Activated naive CD4-positive, alpha-beta T cell treated with anti-CD3 and anti-CD28 coated beads for 36 hours (primary cell): ENCODE measurements at places on chromosomes 2 and 18. TPM values are rescaled to one million over a fixed set of nuclear protein-coding genes. Genes with fewer than 3 reads are reported as not detected.

- DNase-seq: no peak
Observed at GRCh38 chr2:75870651-75871137, 160.0 kb upstream of the GCFC2 start.

DNA sequence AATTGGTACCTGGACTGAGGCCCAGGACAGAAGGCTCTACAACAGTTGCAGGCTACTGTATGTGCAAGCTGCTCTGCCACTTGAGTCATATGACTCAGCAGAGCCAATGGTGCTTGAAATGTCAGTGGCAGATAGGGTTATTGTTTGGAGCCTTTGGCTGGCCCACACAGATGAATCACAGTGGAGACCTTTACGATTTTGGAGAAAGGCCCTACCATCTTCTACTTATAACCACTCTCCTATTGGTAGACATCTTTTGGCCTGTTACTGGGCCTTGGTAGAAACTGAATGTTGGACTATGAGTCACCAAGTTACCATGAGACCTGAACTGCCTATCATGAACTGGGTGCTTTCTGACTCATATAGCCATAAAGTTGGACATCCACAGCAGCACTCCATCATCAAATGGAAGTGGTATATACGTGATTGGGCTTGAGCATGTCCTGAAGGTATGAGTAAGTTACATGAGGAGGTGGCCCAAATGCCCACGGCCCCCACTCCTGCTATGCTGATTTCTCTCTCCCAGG is 88.9 kb upstream of the NRXN1 start:
- DNase-seq: no peak

GRCh38 chr2:191421950-191422349 is 176.7 kb downstream of the MYO1B start:
- DNase-seq: no peak

GRCh38 chr18:23986600-23987359 is 27.8 kb upstream of the TTC39C start:
- peak; percentile 25 for DNase-seq

DNA sequence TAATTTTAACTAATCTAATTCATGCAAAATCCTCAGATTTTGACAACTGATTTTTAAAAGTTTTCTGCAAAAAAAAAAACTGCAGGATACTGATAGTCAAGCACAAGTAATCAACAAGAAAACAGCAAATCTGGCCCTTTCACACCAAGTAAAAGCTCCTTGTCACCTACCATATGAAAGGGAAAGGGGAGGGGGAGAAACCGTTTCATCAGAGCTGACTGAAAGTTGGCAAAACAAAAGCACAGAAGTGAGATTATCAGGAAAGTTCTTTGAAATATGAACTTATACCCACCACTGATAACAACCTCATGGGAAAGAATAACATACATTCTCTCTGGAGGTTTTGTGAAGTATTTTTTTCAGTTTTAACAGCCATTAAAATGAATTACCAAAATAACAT is 38.7 kb downstream of the ZNF521 start:
- no peak for DNase-seq

DNA sequence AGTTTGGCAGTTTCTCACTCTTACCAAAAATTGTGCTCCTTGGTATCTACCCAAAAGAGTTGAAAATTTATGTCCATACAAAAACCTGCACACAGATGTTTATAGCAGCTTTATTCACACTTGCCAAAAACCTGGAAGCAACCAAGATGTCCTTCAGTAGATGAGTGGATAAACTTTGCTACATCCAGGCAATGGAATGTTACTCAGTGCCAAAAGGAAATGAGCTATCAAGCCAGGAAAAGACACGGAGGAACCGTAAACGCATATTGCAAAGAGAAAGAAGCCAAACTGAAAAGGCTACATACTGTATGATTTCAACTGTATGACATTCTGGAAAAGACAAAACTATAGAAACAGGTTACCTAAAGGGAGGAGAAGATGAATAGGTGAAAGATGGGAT is 36.1 kb downstream of the TMEM163 start:
- DNase-seq: no peak

DNA sequence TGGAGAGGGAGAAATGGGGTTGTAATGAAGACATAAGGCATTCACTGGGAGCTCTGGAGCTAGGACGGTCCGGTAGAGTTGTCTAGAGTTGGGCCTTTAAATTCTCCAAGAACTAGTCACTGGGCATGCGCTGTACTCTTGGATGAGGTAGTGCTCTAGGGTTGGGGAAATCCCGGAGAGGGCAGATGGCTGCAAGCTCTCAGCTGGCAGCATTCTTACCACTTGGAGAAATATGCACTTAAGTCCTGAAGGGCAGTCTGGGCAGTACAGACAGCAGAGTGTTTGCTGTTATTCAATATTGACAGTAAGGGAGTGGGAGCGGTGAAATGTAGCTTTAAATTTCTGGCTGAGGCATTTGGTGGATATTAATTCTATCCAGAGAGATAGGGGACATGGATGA is 214.6 kb downstream of the RDH14 start:
- DNase-seq: no peak

DNA sequence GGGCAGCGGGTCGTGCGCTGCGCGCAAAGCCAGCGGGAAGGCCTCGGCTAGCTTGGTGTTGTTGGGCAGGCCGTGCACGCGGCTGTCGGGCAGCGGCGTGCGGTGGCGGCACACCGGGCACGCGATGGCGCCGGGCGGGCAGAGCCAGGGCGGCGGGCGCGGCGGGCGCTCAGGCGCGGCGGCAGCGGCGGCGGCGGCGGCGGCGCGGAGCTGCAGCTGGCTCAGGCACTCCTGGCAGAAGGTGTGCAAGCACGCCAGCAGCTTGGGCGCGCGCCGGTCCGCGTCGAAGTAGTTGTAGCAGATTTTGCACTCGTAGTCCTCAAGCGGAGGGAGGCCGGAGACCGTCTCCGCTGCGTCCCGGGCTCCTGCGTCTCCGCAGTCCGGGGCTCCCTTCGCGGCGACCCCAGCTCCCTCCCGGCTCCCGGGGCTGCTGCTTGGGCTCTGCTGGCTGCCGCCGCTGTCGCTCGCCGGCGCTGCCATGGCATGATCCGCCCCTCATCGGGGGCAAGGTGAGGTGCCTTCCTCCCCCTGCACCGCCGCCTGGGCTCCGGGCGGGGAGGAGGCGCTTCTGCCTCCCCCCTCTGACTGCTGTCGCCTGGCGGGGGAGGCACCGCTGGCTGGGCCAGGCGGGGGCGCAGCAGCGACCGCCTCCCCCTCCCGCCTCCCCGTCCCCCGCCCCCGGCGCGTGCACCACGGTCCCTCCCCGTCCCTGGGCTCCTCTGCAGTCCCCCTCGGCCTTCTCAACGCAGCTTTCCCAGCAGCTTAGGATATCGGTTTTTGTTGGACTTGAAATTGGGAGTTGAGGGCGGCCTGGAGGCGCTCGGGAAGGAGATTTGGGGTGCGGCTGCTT is 21.0 kb upstream of the PAX3 start:
- no peak for DNase-seq

- DNase-seq: no peak
Observed at GRCh38 chr2:100262046-100262445, 60.3 kb downstream of the LONRF2 start.

GRCh38 chr2:223122781-223123180 is 70.8 kb downstream of the KCNE4 start:
- no peak for DNase-seq

DNA sequence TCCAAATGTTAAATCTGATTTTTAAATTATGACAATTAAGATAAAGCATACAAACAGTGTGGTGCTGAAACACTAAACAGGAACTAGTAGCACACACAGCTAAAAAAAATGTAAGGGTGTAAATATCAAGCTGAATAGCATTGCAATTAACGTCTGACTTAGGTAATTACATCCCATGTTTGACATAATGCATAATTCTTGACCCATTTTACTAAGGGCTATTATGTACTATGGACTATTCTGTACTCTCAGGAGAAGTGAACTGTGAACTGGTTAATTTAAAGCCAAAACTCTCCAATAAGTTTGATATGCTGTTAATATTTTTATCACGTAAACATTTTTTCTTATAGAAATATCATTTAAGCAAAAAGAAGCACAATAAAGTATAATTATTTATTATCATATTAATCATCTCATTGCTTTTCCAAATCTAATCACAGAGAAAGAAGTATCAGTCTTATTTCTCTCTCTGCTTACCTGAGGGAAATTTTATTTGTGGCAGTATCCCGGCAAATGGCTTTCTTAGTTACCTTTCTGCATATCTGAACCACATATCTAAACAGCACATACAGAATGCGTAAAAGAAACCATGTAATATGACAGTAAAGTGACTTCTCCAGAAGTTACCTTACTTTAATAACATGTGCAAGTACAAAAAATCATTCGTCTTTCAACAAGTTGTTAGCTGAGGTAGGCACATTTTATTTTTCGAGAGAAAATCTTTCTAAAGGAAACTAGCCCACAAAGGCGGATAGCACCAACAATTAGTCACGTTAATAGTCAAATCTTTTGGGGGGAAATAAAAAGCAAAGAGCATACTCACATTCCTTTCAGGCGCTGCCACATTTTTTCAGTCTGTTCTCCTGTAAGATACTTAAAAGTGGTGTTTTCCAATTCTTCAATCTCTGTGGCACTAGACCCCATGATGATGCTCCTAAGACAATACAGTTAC is 94.9 kb upstream of the PDE1A start:
- DNase-seq: no peak

GRCh38 chr2:128682266-128682665 is 363.6 kb upstream of the HS6ST1 start:
- DNase-seq: no peak

- DNase-seq: no peak
Observed at GRCh38 chr18:46759890-46760289, 3.0 kb upstream of the ST8SIA5 start.

GRCh38 chr2:1744446-1745170 is at the start of gene PXDN:
PXDN (minus strand) TSS chr2:1744515; CDS start chr2:1744455, 60 bp downstream.
- no peak for DNase-seq

GRCh38 chr2:207662203-207662602 is 37.0 kb upstream of the METTL21A start:
- peak; percentile 28 for DNase-seq

DNA sequence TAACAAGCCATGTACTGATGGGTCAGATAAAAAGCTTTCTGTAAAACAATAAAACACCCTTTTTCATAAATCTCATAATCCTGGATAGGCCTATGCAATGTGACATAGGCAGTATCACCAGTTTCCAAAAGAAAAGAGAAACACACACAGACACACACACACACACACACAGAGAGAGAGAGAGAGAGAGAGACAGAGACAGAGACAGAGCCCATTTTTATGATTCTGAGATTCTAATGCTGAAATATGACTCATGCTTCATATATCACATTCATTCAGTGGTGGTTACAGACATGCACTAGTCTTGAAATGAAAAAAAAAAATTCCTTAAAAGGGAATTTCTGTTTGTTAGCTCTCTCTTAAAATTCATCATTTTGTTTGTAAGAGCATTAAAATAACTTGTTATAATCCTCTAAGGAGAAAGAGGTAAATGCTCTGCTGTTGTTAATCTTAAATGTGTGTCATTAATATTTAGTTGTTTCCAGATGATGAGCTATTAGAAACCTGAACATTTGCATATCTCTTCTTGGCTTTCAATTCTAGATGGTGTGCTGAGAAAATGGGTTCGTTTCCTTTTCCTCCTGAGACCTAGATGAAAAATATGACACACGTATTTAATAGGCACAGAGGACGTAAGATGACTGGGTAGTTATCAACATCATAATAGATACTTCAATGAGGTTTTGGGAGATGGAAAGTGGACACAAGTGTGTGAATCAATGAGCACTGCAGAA is 1598.7 kb upstream of the ACVR2A start:
- no peak for DNase-seq

DNA sequence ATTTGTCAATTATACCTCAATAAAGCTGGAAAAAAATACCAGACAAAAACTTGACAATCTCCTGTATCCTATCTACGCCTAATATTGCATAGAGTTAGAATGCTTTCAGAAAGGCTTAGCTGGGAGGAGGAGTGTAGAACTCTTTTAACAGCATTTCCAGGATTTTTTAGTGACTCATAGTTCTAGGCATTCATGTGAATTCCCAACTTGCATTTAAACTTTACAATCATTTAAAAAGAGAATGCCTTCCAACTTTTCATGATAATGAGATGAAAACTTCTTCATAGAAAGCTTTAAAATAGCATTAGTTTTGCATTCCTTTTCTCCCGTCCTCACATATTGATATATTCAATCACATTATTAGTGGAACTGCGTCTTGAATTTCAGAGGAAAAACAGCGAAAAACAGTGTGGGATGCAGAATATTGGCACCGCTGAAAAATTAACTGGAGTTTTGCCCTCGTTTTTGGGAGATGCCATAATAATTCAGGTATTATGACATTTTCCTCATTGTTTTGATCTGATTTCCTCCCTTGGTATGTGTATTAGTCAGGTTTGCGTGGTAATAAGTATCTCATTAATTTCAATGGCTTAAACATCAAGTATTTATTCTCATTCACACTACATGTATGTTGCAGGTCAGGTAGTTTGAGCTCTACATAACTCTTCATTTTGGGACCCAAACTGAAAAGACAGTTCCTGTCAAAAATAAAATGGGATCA is 293.2 kb upstream of the FIGN start:
- DNase-seq: no peak

- no peak for DNase-seq
Observed at GRCh38 chr2:1495676-1496358, 82.6 kb downstream of the TPO start.

DNA sequence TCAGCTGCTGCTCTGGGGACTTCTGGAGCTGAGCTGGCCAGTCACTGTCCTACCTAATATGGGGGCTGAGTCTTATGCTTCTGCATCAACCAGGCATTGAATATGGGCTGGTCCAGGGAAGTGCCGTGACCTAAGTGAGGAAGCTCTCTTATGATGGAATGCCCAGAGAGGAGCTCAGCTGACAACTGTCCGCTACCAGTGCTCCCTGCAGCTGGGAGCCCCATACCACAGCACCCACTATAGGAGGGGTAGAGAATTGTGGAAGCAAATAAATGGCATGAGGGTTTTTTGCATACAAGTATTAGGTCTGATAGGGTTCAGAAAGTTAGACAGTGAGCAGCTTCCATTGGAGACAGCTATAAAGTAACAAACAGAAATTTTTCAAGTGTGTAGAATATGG is 4.5 kb downstream of the TIMM21 start:
- DNase-seq: no peak

DNA sequence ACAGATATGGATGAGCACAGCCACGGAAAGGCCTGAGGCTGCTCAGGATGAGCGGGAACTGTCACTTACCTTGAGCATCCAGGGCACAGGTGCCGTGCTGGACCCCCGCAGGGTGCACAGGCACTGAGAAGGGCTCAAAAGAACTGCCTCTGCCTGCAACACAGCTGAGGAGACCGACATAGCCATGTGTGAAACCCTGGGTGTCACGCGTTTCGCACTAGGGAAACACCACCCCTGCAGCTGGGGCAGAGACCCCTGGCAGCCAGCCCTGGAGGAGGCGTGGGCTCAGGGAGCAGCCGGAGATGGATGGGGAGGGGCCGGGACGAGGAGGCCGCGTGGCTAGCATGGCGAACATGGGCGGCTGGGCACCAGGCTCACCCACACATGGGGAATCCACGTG is 228.9 kb downstream of the EIPR1 start:
- no peak for DNase-seq

Gene FOXI3
- total RNA-seq: not detected

Gene ATP9B
- total RNA-seq: 19.1 TPM

Gene RNF149
- 25.0 TPM for total RNA-seq

Gene GPC1
- 1.5 TPM for total RNA-seq

Gene GPR39
- total RNA-seq: not detected

Gene C2orf66
- total RNA-seq: not detected
